ENCODE measurements at places on chromosomes 2 and 18.

DNA sequence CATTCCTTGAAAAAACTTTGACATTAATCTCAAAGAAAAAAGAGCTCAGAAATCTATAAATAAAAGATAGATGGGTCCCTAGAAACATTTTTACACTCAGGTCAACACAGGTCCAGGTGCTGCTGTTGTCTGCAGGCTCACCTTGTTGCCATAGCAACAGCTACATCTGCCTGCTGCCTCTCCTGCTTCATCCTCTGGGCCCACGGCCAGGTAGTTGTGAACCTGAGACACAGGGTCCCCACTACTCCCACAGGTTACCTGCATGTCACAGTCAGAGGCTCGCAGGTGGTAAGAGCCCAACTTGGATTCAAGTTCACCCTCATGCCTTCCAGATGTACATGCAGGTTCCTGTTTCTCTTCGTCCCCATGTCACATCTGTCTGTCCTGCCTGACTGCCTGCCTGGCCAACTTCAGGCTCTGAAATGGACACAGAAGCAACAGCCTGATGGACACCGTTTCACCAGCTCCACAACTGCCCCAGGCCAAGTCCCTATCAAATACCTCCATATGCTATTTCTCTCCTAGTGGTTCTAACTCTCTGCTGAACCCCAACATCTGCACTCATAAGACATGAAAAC, 88.3 kb upstream of the SALL3 start:
- DNase-seq, result no peak

- peak; percentile 31 for DNase-seq
Observed at GRCh38 chr2:23698721-23699579, 228.0 kb downstream of the ATAD2B start.

GRCh38 chr2:183458460-183458859, 334.2 kb downstream of the NUP35 start:
- DNase-seq, result no peak

DNA sequence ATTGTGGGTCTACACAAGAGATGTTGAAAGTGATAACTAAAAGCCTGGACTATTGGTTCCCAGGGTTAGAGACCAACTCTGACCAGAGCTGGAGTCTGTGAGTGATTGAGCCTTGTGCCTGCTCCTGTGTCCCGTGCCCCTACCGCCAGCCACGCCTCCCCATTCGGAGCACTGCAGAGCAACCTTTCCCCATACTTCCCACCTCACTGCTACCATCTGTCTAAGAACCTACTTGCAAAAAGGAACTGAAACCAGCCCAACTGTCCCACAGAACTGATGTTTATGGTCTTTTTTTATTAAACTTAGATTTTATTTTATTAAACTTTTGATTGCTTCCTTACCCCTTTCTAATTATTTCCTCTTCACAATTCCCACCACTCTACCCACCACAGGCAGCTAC, 300.3 kb upstream of the MGAT5 start:
- DNase-seq, result no peak

DNA sequence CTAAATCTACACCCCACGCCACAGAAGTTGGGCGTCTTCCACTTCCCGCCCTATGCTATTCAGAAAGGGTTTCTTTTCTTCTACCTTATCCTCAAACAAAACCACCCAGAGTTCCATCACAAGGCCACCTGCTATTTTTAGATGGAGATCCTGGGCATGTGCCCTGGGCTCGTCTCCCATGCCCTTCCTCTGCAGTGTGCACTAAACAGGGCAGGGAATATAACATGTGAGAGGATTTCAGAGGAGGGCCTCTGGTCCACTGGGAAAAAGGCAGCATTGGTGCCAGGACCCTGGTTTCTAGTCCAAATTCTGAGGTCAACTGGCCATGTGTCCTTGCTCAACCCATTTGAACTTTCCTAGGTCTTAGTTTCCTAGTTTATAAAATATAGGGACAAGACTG, 320.0 kb downstream of the NCKAP5 start:
- no peak for DNase-seq

- no peak for DNase-seq
Observed at GRCh38 chr2:106990297-106990696, 104.3 kb upstream of the ST6GAL2 start.

GRCh38 chr18:24019641-24020331, 5.2 kb downstream of the TTC39C start:
- DNase-seq, result no peak

- no peak for DNase-seq
Observed at GRCh38 chr18:36394486-36394885, 97.0 kb downstream of the FHOD3 start.

- peak; percentile 48 for DNase-seq
Observed at GRCh38 chr2:227890495-227891079, 19.2 kb downstream of the DAW1 start.

DNA sequence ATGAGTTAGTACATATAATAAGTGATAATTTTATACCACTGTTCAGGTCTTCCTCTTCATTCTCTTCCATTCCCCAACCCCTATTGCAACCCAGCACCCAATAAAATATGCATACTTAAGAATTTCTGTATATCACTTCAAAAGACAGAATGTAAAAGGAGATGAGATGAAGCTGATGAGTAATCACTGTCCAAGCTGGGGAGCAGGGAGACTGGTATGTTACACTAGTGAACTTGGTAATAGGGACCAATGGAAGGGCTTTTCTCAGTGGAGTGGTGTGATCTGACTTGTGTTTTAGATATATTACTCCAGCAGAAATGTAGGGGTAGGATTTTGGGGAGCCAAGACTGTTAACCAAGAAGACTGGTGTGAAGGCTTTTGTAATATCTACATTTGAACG, 18.0 kb upstream of the ARHGAP28 start:
- no peak for DNase-seq

GRCh38 chr2:171100370-171100769, 60.3 kb downstream of the TLK1 start:
- DNase-seq, result no peak

- DNase-seq, result no peak
Observed at GRCh38 chr18:22302144-22302543, 115.6 kb downstream of the CTAGE1 start.

Measured in hindlimb muscle (tissue), 1 donor.